ENCODE measurements at places on chromosomes 7 and 10.

GRCh38 chr10:70319183-70319582, 35.4 kb upstream of the NPFFR1 start:
- no peak overlapping the region for H3K27ac ChIP-seq
- peaks cover 2% of the 10 kb centered on the region for H3K36me3 ChIP-seq
- no peak for DNase-seq
- H3K4me1 ChIP-seq: peaks cover 22% of the 10 kb centered on the region
- H3K27me3 ChIP-seq: peaks cover 5% of the 10 kb centered on the region
- no peak overlapping the region for H3K4me3 ChIP-seq

DNA sequence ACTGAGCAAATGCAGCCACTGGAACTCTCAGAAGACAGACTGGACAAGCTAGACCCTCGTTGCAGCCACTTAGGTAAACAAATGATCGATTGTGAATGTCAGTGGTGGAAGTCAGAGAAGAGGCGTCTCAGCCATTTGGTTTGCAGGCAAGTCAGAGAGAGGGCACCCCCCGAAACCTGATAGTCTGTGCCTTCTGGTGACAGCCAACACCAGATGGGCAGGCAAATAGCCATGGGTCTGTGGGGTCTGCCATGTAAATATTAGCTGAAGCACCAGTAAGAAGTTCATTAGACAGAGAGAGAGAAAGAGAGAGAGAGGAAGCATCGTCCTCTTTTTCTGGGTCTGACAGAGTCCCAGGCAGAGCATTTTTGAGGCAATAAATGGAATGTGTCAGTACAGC, 5.4 kb downstream of the PPP1R17 start:
- DNase-seq: no peak
- H3K4me3 ChIP-seq: no peak overlapping the region
- peaks cover 15% of the 10 kb centered on the region for H3K4me1 ChIP-seq
- no peaks in the 10 kb centered on the region for H3K27me3 ChIP-seq

- peaks cover 2% of the 10 kb centered on the region for H3K4me1 ChIP-seq
- DNase-seq: no peak
- no peak overlapping the region for H3K4me3 ChIP-seq
Observed at GRCh38 chr10:93871671-93872204, 22.0 kb upstream of the SLC35G1 start.

GRCh38 chr7:34208878-34209621, 303.7 kb downstream of the BMPER start:
- no peak overlapping the region for H3K27ac ChIP-seq
- H3K4me3 ChIP-seq: no peak overlapping the region
- H3K36me3 ChIP-seq: no peaks in the 10 kb centered on the region
- no peak for DNase-seq

- peaks cover 53% of the 10 kb centered on the region for H3K4me1 ChIP-seq
- H3K27me3 ChIP-seq: peaks cover 75% of the 10 kb centered on the region
- no peak overlapping the region for H3K27ac ChIP-seq
- H3K4me3 ChIP-seq: peak overlapping the region; percentile 75
- peaks cover 34% of the 10 kb centered on the region for H3K36me3 ChIP-seq
Observed at GRCh38 chr7:27101957-27102580, 414 bp downstream of the HOXA2 start.

GRCh38 chr7:91276909-91277308, 12.7 kb downstream of the FZD1 start:
- peaks cover 12% of the 10 kb centered on the region for H3K27me3 ChIP-seq
- no peaks in the 10 kb centered on the region for H3K4me1 ChIP-seq
- no peaks in the 10 kb centered on the region for H3K36me3 ChIP-seq
- no peak for DNase-seq
- H3K4me3 ChIP-seq: no peak overlapping the region
- no peak overlapping the region for H3K27ac ChIP-seq

DNA sequence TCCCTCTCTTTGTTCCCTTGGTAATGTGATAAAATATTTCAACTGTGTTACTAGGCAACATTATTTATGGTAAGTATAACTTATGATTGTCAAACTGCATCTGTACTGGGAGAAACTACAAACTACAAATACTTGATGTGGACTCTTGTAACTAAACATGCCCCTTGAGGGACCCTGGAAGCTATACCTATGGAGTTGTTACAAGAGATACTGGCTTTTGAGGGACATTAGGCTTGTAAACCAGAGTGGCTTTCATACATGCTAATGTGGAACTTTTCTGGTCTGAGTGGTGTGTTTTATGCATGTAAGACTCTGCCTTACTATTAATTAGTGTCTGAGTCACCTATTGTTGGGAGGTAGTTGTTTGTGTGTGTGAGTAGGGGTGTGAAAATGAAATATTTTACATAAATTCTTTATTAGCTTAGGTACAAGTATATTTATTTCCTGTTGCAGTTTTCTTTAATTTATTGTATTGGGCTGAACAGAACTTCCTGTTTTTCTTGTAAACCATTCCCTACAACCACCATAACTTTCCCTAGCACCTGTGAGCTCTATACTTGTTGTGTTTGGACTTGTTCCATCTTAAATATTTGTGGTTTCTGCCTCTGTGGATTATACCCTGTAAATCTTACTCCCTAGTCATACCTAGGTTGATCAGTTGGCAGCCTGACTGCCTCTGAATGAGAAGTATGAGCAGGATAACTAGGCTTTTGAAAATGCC, 49.8 kb downstream of the STK31 start:
- no peaks in the 10 kb centered on the region for H3K4me1 ChIP-seq
- H3K36me3 ChIP-seq: peaks cover 6% of the 10 kb centered on the region
- no peaks in the 10 kb centered on the region for H3K27me3 ChIP-seq
- H3K4me3 ChIP-seq: no peak overlapping the region
- H3K27ac ChIP-seq: no peak overlapping the region

GRCh38 chr10:130471486-130471885, 335.3 kb downstream of the GLRX3 start:
- no peaks in the 10 kb centered on the region for H3K36me3 ChIP-seq
- DNase-seq: no peak
- no peak overlapping the region for H3K4me3 ChIP-seq
- no peak overlapping the region for H3K27ac ChIP-seq

DNA sequence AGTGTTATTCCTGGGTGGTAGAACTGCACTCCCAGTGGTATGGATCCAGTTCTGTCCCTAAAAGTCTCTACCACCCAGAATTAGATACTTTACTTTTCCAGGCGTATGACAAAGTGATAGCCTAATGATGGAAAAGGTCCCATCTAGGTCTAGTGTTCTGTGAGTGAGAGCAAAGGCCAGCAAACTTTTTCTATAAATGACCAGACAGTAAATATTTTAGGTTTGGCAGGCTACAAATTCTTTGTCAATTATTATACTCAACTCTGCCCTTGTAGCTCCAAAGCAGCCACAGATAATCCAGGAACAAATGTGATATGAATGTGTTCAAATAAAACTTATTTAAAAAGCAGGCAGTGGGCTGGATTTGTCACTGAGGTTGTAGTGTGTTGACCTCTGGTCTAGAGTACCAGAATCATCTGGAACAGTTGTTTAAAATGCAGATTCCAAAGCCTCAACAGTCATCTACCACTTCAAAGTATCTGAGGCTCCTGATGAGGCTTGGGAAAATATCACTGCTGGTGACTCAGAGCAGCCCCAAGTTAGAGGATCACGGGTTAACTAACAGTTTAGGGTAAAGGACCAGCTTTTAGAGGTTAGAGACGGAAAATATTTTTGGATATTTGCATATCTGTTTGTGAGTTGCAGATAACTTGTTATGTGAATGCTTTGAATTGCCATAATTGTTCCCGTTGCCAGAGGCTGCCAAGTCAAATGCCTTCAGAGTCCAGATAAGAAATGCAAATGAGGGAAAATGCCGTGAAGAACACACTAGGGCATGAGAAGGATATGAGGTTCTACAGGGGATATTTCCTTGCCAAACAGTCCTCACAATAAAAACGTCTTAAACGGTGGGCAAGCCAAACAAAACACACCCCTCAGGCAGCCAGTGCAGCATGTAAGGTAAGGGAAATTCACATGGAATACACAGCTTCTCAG, 19.4 kb downstream of the NRAP start:
- DNase-seq: no peak
- no peaks in the 10 kb centered on the region for H3K36me3 ChIP-seq
- no peak overlapping the region for H3K4me3 ChIP-seq
- H3K4me1 ChIP-seq: no peaks in the 10 kb centered on the region

DNA sequence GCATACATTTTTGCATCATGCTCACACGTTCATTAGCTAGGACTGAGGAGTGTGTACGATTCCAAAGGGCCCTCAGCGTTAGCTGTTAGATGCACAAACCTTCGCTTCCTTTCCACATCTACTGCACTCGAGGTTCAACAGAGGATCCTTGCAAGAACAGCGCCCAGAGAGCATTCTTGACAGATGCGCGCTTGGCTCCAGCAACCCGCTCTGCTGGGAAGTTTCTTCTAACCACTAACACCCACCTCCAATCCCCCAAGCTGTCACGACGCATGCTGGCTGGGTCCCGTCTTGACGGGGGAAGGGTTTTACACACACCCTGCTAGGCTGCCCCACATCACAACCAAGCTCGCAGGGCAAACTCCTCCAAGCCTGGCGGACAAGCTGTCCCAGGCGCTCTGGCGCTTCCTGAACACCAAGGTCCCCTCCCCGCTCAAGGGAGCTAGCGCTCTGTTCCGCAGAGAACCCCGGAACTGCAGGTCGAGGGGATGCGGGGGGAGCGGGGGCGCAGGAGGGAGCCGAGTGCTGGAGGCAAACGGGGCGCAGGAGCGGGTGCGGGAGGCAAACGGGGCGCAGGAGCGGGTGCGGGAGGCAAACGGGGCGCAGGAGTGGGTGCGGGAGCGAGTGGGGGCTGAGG, 653 bp upstream of the ADRB1 start:
- peaks cover 14% of the 10 kb centered on the region for H3K36me3 ChIP-seq
- peak overlapping the region; percentile 92 for H3K4me3 ChIP-seq
- H3K4me1 ChIP-seq: peaks cover 14% of the 10 kb centered on the region
- peak; percentile 23 for DNase-seq
- H3K27me3 ChIP-seq: peaks cover 37% of the 10 kb centered on the region

All from stimulated activated naive B cell treated with anti-CD40 and anti-IgM and Interleukin-4, amounts not matched to agents 10 μg/mL and 1 μg/mL and 100 μg/mL, for 72 hours (primary cell).